ENCODE measurements at places on chromosomes 3 and 15.

DNA sequence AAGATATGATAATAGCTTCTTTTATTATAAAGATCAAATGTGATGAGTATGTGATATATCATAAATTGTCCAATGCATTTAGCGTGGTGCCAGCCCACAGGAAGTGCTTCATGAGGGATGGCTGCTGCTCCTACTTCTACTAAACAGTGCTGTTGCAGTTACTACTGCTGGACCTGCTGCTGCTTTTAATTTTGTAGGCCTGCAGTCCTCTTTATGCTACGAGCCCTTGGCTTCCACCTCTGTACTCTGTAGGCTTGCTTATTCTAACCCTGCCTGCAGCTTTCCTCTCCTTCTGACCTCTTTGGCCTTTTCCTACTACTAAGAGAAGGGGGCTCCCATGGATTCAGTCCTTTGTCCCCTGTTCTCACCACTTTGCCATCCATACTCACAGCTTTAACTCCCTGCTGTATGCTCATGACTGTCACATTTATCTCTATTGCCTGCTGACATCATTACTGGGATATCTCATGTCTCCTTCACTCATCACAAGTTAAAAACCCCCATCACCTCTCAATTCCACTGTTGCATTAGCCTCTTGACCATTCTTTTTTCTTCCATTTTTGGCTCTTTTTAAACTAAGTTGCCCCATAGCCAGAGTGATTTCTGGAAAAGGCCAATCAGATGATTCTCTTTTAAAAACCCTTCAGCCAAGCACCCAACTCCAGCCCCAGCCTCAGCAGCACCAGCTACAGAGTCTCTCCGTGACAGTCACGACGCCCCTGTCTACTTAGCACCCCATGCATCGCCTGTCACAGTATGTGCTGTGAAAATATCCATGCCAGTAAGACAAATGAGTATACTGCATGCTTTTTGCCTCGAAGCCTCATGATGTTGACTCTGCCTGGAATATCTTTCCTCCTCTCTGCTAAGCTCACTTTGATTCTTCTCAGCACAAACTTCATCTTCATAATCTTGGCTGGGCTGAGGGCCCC is 56.3 kb downstream of the PLCL2 start:
- no peak for DNase-seq

- no peak for DNase-seq
Measured at GRCh38 chr3:19436746-19437145, 288.4 kb downstream of the KCNH8 start.

DNA sequence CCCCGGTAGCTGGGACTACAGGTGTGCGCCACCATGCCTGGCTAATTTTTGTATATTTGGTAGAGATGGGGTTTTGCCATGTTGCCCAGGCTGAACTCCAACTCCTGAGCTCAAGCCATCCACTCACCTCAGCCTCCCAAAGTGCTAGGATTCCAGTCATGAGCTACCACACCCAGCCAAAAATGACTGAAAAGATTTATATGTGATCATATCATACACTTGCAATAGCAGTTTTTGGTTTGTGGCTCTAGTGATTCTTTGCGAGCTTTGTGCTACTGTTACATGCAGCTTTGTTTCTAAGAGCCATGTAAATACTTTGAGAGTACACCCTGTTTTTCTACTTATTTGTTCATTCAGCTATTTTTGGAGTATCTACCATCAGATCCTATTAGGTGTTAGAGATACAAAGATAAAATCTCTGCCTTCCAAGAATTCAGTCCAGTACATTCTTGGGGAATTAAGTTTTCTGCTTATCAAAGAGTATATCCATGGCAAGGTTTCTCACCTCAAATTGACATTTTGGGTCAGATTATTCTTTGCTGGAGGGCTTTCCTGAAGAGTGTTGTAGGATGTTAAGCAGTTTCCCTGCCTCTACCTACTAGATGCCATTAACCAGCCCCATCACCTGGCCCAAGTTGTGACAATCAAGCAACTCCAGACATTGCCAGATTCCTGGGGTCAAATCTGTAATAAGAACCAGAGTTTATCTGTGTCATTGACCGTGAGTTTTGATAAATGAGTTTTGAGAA is 15.0 kb downstream of the SNAP23 start:
- DNase-seq, result no peak

- DNase-seq, result no peak
Measured at GRCh38 chr15:74783808-74784175, 1.9 kb downstream of the CSK start.

DNA sequence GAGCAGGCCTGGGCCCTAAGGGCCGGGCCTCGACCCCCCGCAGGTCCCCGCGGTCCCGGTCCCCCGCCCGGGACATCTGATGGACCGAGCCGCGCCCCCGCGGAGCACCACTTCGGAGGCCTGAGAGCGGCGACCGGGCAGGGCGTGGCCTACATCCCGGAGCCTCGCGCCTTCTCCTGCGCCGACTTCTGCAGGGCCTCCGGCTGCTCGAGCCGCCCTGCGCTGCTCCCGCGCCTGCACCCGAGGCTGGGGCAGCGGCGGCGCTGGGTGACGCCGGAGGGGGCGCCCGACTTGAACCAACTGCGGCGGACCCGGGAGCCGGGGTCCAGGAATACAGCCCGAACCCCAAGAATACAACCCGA is 14.9 kb upstream of the GP9 start:
- DNase-seq, result no peak

DNA sequence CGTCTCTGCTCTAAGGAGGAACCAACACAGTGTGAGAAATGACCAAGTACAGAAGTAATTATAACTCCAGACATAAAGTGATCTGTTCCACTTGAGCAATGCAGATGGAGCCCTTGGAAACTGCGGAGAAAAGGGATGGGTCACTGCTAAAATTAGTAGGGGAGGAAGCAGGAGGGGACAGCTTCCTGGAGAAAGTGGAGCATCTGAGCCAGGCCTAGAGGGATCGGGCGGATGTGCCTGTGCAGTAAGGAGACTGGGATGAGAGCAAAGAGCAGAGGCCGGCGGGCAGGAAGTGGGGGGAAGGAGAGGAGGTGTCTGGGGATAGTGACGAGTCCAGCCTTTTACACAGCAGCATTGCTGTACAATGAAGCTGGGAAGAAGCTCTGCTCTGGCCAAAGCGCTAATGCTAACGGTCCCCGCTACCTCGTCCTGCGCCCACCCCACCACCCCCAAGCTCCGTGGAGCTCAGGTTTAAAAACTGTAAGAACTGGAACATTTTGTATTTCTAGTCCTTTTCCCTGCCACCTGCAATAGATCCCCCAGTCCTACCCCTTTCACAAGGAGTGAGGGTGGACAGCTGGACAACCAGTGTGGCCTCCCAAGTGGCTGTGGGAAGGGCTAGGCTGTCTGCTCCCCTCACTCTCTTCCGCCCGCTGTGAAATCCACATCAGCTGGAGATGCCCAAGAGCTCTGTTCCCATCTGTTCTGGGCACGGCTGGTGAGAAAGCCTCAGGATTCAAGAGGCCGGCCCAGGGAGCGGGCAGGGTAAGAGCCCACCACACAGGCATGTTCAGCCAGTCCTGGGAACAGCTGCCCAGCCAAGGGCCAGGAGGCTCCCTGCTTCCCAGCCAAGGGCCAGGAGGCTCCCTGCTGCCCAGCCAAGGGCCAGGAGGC is 53.0 kb upstream of the HES1 start:
- DNase-seq, result no peak

GRCh38 chr3:116037954-116038911 is 407.1 kb downstream of the LSAMP start:
- no peak for DNase-seq

DNA sequence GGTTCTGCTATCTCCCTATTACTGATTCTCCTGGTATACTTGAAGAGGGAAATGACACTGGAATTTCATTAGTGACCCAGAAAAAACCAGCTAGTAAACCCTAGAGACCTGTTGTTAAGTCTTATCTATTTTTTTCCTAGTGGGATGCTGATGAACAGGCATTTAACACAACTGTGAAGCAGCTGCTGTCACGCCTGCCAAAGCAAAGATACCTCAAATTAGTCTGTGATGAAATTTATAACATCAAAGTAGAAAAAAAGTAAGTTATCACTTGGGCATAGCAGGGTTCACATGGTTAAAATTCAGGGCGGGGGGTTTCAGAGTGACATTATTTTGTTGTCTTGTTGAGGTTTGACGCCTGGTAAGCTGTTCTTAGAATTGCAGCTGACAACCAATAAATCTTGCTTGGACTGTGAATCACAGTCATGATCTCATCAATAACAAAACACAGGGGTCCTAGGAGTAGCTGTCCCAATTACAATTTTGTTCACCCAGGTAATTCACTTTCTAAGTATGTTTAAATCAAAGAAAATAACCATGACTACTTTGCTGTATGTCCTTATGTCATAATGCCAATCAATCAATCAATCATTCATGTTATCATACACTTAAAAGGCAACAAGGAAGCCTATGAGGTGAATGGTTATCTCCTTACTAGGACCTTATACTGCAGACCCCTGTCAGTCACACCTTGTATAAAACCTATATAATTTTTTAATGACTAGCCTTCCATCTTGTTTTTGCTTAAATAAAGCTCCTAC is 4.6 kb downstream of the SRP14 start:
- no peak for DNase-seq

GRCh38 chr3:144650380-144650779 is 678.8 kb downstream of the DIPK2A start:
- no peak for DNase-seq

DNA sequence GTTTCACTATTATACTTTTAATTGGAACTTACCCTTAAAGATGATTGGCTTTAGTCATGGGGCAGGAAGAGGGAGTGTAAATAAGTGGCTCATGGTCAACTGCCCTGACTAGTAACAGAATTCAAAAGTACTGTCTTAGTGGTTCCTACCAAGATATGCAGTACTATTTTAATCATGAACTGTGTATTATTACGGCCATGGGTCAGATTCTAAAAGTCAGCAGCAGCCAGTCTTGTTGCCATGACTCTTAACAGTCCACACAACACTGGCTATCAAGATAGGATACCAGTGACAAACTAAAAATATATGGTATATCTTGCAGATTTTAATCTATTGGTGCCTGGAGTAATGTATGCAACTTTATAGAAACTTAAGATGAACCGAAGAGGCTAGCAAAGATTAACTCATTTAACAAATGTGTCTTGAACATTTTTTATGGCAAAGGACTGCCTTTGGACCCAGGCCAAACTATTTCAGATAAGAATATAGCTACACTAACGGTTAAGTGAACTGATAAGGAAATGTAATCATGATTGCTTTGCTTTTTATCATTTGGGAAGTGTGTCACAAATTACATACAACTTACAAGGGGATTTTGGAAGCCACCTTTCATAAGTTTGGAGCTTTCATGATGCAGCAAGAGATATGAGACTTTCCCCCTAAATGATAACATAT is 163.7 kb downstream of the TCF12 start:
- DNase-seq, result no peak

GRCh38 chr3:100516838-100517237 is 24.4 kb downstream of the TMEM45A start:
- no peak for DNase-seq

DNA sequence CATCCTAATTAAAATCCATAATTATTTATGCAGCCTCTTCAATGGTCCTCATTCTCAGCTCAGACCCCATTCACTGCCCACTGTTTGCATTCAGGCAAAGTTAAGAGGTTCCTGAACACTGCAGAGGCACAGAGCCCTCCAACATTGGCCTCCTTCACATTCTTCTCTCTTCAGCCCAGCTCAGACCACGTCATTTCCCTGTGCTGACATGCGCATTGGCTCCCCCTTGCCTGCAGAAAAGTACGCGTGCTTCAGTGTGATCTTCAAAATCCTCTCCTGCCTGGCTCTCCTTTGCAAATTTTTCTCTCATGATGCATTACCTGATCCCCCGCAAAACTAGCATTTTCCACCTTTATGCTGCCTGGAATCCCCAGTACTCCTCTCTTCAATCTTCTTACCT is 552.3 kb downstream of the NTRK3 start:
- DNase-seq, result no peak

GRCh38 chr3:83913381-83913780 is 1045.4 kb upstream of the CADM2 start:
- no peak for DNase-seq

GRCh38 chr3:142844339-142844977 is 44.4 kb downstream of the PCOLCE2 start:
- no peak for DNase-seq

DNA sequence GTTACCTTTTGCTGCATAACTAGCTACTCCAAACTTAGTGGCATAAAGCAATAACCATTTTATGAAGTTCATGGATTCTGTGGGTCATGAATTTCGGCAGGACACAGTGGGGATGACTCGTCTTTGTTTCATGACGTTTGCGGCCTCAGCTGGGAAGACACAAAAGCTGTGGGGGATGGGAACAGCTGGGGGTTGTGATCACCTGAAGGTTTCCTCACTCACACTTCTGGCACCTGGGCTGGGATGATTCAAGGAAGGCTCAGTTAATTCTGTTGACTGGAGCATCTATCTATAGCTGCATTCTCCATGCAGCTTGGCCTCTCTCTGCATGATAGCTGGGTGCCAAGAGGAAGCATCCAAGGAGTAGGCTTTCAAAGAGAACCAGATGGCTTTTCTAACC is 332.8 kb downstream of the ULK4 start:
- DNase-seq, result no peak

- no peak for DNase-seq
Measured at GRCh38 chr15:56815247-56815646, 81.9 kb upstream of the ZNF280D start.

DNA sequence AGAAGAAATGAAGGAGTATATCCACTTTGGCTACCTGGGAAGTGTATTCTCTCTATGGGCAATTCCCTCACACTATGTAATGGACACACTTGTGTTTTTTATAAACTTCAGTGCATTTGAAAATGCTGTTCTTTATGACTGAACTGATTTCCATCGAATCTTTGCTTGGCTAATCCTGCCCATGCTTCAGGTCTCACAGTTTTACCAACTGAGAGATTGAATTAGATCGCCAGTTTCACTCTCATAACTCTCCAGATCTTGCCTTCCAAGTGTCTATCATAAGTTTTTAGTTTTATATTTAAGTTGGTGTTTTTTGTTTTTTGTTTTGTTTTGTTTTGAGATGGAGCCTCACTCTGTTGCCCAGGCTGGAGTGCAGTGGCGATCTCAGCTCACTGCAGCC is 73.5 kb upstream of the MBNL1 start:
- no peak for DNase-seq

DNA sequence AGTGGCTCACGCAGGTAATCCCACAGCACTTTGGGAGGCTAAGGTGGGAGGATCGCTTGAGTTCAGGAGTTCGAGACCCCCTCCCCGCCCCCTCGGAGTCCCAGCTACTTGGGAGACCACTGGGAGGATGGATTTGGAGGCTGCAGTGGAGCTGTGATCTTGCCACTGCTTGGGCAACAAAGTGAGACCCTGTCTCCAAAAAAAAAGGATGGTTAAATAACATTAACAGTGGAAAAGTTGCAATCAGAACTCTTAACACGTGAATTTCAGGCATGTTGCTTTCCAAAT is 1.4 kb upstream of the TMEM87A start:
- DNase-seq, result no peak

GRCh38 chr3:184373422-184373821 is 4.6 kb downstream of the THPO start:
- no peak for DNase-seq

DNA sequence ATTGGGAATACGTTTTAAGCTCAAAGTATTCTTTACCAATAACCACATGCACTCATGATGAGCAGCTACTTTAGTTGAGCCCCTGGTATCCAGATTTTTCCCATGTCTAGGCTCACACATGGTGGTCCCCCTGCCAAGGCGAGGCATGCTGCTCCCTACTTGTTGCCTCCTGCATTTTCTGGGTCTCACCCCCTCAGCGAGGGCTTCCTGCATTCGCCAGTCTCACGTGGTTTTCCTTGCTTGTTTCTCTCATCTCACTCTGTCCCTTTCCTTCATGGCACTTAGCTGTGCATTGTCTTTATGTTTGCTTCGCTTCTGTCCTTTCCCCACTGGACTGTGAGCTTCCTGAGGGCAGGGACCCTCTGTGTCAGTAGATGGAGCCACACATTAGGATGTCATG is 99.2 kb downstream of the PDZRN3 start:
- DNase-seq, result no peak
